ENCODE measurements at places on chromosomes 1 and 21. TPM values are rescaled to one million over a fixed set of nuclear protein-coding genes. Genes with fewer than 3 reads are reported as not detected.

GRCh38 chr1:214513394-214513793, 38.0 kb downstream of the PTPN14 start:
- DNase-seq, result no peak

DNA sequence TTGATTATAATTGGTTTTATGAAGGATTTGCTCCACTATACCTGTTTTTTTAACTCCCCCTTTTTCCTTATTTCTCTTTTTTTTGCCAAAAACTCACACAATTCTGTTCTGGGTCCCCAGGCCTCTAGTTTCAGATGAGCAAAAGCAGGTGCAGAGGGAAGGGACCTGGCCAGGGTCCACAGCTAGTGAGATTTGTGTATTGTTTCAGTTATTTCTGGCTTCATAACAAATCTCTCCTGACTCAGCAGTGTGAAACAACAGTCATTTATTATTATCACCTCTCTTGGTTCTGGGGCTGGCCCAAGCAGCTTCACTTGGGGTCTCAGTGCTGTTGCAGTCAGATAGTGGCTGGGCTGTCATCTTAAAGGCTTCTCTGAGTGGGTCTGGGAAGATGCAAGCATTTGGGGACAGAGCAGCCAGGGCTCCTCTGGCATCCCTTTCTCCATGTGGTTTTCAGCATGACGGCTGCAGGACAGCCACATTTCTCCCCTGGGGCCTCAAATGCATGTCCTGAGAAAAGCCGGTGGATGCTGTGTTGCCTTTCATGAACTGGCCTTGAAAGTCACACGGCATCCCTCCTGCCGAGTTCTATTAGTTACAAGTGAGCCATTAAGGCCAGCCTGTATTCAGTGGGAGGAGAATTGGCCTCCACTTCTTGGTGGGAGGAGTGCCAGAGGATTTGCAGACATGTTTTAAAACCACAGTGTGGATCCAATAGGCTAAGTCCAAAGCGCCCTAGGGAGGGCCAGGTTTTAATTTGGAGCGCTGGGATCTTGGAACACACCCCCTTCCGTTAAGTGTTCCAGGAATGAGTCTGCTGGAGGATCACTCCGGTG, 137.1 kb downstream of the CAMTA1 start:
- no peak for DNase-seq

GRCh38 chr1:163512349-163512989, 190.7 kb downstream of the NUF2 start:
- no peak for DNase-seq

- DNase-seq, result no peak
Observed at GRCh38 chr1:24193046-24193445, 6.0 kb upstream of the IFNLR1 start.

- DNase-seq, result no peak
Observed at GRCh38 chr1:93907718-93908117, 1.5 kb downstream of the GCLM start.

- DNase-seq, result no peak
Observed at GRCh38 chr1:116722016-116722838, 32.0 kb upstream of the CD2 start.

GRCh38 chr1:58783090-58783992, 506 bp downstream of the JUN start:
- no peak for DNase-seq

- DNase-seq, result no peak
Observed at GRCh38 chr21:41703857-41704501, 62.9 kb downstream of the RIPK4 start.

GRCh38 chr1:33299461-33300155, 21.3 kb downstream of the A3GALT2 start:
- no peak for DNase-seq

GRCh38 chr1:91697416-91697815, 188.5 kb downstream of the TGFBR3 start:
- DNase-seq, result peak; percentile 83

The NUF2 gene
- total RNA-seq, result 82.9 TPM

The TLR5 gene
- 0.80 TPM for total RNA-seq

The FAM72D gene
- total RNA-seq, result 20.0 TPM

The KRTAP10-10 gene
- total RNA-seq, result not detected

The TMEM51 gene
- total RNA-seq, result not detected

Data from activated CD8-positive, alpha-beta memory T cell treated with anti-CD3 and anti-CD28 coated beads, Interleukin-2, amount 10 ng/mL, durations not matched to agents 7 days and 5 days (primary cell).